A549 treated with CORT108297 at 1 μM for 4 hours (cell line): ENCODE measurements at places on chromosomes 11 and 22. TPM values are rescaled to one million over a fixed set of nuclear protein-coding genes. Genes with fewer than 3 reads are reported as not detected.

Gene UPK3A
- total RNA-seq = not detected in 5 replicates

Gene TMPRSS4
- total RNA-seq = not detected in 5 replicates

Gene REXO2
- total RNA-seq = 101 to 117 TPM (median 106 TPM) in 5 replicates

Gene RIMBP3B
- total RNA-seq = 0.29 to 0.62 TPM (median 0.51 TPM) in 5 replicates

Gene TNNI2
- 0.25 TPM in 1 of 5 replicates, not detected in the others for total RNA-seq

Gene POU2AF3
- total RNA-seq = 0.73 to 1.3 TPM (median 0.79 TPM) in 5 replicates

Gene CBLIF
- total RNA-seq = not detected in 5 replicates

Gene CNTN5
- not detected in 5 replicates for total RNA-seq

Gene CHRM4
- 0.57 to 0.79 TPM (median 0.61 TPM) in 5 replicates for total RNA-seq

Gene TNNT3
- total RNA-seq = not detected in 5 replicates

Gene MAJIN
- total RNA-seq = not detected in 5 replicates

Gene ATL3
- total RNA-seq = 27.3 to 33.2 TPM (median 30.8 TPM) in 5 replicates

Gene KMT5B
- total RNA-seq = 19.3 to 24.8 TPM (median 19.9 TPM) in 5 replicates

Gene SBF2
- 11.8 to 17.4 TPM (median 12.4 TPM) in 5 replicates for total RNA-seq
